ENCODE measurements at places on chromosomes 1 and 21.

- no peak for DNase-seq
These were observed 46.9 kb downstream of the GIPC2 start for GRCh38 chr1:78092643-78093042.

- DNase-seq = peak; percentile 86
These were observed 119.0 kb downstream of the ROR1 start for GRCh38 chr1:63892632-63893395.

GRCh38 chr1:111920221-111921024, 69.0 kb downstream of the KCND3 start:
- DNase-seq = peak; percentile 86

GRCh38 chr1:56060906-56061305, 518.5 kb downstream of the PLPP3 start:
- DNase-seq = no peak

GRCh38 chr1:109796484-109797302, 33.0 kb upstream of the EPS8L3 start:
- no peak for DNase-seq

GRCh38 chr21:22192766-22193165, 1194.6 kb downstream of the NCAM2 start:
- DNase-seq = no peak

DNA sequence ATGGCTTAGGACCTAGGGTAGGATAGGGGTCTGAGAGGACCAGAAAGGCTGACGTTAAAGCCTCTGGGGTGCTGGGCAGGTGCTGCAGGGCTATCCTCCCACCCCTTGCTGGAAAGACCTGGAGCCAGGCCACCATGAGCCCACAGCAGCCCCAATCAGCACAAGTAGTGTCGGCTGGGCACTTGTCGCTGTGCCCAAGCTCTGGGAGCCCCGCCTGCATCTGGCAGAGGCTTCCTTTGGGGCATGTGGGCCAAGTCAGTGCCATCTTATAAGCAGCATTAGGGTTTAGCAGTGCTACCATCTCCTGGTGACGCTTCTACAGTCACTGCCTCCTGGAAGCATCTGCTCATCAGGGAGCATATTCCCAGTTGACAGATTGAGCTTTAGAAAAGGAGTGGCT, 31.3 kb downstream of the MAN1C1 start:
- DNase-seq = no peak

- DNase-seq = no peak
These were observed 29.4 kb upstream of the LRRN2 start for GRCh38 chr1:204714861-204715511.

DNA sequence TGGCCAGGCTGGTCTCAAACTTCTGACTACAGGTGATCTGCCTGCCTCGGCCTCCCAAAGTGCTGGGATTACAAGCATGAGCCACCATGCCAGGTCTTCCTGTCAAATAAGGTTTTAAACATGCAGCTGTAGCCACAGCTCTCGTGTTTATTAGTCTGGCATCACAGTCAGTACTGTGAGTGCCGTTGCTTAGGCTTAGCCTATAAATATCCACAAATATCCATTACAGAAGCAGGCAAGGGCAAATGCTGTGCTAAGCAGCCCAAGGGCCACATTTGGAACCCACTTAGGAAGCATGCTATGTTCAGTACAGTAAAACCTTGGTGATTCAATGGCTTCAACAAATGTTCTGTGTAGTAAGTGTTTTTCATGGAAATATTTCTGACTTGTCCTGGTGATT, 75.9 kb downstream of the KIF1B start:
- DNase-seq = no peak

- DNase-seq = no peak
These were observed 38.5 kb upstream of the FAM131C start for GRCh38 chr1:16111771-16112595.

DNA sequence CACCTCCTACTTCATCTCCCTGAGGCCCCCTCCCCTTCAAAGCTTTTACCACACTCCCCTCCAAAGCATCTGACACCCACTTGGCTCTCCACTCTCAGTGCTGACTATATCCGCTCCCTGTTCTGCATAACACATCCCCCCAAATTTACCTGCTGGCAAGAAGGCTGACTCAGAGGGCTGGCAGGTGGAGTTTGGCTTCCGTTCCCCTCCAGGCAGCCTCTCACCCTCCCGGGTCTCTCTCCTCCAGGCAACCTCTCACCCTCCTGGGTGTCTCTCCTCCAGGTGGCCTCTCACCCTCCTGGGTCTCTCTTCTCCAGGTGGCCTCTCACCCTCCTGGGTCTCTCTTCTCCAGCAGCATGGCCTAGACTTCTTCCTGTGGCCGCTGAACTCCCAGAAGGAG, 562.1 kb downstream of the NPHP4 start:
- no peak for DNase-seq

DNA sequence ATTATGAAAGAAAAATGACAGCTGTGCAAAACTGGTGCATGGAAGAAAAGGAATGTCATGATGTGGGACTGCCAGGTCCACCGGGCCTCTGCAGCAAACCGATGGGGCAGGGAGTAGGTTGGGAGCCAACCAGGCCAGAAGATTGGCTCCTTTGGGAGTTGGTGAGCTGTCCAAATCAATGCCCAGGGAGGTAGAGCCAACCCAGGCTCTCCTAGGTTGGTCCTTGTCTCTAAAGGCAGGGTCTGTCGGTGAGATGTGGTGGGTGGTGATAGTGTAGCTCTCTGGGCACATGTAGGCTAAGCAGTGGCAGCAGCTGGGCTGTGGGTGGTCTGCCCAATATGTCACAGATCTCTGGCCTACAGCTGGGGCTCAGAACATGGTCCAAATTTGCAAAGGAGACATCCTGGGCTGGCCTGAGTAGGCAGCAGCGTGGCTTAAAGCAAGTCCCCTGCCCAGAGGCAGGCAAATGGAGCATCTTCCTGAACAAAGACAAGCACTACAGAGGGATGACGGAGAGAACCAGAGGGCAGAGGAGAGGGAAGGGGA, 61.2 kb upstream of the PRDX6 start:
- DNase-seq = no peak

DNA sequence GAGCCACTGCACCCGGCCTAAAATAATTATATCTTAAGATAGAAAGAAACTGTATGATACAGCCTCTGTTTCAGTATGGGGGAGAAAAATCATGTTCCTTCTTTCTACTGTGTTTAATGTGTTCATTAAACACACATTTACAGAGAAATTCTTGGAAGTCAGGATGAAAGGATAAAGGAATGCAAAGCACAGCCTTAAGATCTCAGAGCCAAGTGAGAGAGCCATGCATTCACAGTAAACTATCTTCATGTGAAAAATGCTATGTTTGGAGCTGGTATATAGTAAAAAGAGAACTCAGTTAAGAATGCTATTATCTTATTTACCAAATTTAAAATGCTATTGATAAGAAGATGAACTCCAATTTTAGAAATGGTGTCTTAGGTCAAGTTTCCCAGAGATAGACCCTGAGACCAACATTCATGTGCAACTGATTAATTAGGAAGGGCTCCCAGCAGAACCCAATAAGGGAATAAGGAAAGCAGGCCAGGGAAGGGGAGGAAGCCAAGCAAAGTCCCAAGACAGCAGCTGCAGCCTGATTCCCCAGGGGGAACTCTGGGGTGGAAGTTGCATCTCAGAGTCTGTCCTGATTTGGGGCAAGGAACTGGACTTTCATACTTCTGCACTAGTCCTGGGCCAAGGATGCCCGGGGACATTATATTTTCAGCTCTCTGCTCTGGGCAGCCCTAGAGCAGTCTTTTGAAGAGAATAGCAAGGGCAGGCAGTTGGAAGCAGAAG, 130.0 kb upstream of the ZNF648 start:
- DNase-seq = no peak

DNA sequence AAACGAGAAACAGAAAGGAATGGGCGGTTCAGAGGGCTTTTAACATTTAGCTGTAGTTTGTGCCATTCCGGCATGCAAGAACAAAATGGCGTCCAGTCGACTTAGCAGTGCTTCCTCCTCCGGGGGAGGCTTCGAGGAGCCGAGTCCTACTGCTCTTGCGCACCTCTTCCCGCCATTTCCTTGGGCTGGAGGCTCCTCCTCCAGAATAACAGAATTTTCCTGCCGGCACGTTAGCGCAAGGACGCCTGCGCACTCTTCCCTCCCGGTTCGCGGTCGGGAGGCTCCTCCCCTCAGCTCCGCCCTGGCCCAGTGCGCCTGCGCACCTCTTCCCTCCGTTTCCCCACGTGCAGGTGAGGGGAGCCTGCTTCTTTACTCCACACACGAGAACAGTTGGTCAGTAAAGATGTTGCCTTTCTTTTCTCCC, 1.0 kb downstream of the DMRTB1 start:
- DNase-seq = no peak

- DNase-seq = no peak
These were observed 19.4 kb downstream of the KIAA2013 start for GRCh38 chr1:11906870-11907269.

DNA sequence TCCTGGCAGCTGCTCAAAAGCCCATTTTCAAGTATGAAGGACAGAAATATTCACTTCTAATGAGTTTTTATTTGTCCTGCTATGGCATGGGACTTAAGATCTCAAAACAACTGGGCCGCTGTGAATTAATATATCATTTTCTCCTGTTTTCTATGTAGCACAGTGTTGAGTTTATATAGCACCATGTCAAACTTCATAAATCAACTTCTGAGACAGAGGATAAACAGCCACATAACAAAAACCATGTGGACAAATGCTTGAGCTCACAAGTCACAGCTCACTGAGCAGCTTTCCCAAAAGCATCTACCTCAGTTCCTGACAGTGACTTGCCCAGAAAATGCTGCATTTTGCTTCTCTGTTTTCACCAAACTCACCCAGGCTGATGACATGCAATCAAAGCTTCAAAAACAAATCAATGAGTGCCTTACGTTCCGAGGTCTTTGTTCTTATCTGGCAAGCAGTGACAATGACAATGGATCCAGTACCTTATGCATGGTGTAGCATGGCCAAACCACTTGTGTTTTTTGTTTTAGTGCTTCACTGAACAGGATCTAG, 722.6 kb downstream of the LRRIQ3 start:
- peak; percentile 9 for DNase-seq

DNA sequence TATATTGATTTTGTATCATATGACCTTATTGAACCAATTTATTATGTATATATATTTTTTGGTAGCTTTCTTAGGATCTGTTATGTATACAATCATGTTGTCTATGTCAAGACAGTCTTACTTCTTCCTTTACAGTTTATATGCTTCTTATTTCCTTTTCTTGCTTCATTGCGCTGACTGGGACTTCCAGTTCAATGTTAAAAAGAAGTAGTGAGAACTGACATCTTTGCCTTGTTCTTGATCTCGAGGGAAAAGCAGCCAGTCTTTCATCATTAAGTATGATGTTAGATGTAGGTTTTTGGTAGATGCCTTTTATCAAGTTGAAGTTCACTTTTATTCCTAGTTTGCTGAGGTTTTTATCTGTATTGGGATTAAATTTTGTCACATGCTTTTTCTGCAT, 17.5 kb downstream of the MAN1C1 start:
- no peak for DNase-seq

GRCh38 chr21:36208326-36209013, 51.8 kb downstream of the DOP1B start:
- no peak for DNase-seq

DNA sequence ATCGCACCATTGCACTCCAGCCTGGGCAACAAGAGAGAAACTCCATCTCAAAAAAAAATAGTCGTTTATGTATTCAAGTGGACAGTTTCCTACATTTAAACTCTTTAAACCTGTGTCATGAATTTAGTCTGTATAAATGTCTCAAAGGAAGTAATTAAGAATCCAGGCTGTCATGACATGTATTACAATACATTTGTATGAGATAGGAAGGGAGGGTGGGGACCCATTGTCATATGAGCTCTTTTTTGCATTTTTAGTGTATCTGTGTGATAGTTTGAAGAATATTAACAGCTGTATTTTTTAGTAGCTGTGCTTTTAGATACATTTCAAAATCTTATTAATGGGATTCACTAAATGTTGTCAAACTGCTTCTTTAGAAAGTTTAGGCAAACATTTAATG, 20.0 kb downstream of the DONSON start:
- DNase-seq = no peak

DNA sequence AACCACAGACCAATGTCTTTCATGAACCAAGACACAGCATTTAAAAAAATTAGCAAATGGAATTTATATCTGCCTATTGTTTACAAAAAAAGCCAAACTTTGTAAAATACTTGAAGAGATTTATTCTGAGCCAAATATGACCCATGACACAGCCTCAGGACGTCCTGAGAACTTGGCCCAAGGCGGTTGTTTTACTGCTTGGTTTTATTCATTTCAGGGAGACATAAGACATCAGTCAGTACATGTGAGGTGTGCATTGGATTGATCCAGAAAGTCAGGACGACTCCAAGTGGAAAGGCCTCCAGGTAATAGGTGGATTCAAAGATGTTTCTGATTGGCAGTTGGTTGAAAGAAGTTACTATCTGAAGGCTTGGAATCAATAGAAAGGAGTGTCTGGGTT, 1.4 kb upstream of the POFUT2 start:
- DNase-seq = no peak

GRCh38 chr1:8193840-8194406, 124.0 kb upstream of the SLC45A1 start:
- DNase-seq = peak; percentile 53

GRCh38 chr1:94120991-94121390, at the start of gene ABCA4:
ABCA4 (minus strand) TSS chr1:94121148; CDS start chr1:94121045, 103 bp downstream.
- DNase-seq = no peak
